ENCODE measurements at places on chromosomes 4 and X.

DNA sequence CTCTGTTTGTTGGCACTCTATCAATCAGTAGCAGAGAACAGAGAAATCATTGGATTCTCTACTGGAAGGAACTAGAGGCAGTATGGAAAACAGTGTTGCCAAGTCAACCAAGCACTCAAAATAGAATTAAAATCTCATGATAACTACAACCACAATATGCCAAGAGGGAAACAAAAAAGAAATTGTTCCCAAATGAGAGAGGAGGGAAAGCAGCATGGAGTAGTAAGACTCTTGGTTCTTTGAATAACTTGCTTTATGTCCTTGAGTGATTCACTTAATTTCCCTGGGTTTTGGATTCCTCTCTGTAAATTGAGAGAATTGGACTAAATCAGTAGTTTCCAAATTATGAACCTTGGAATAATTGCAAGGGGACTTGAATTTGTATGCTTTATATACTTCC lies 285.5 kb upstream of the ANKRD50 start:
- DNase-seq, result no peak

- no peak for DNase-seq
These were observed 293.2 kb downstream of the FBXO8 start for GRCh38 chr4:173990126-173990868.

GRCh38 chr4:44725726-44726037 lies 674 bp downstream of the GNPDA2 start:
- no peak for DNase-seq

GRCh38 chrX:11435568-11435967 lies 142.4 kb downstream of the AMELX start:
- DNase-seq, result no peak

- DNase-seq, result no peak
These were observed 14.6 kb downstream of the ATP10D start for GRCh38 chr4:47499700-47500099.

GRCh38 chr4:154126276-154126675 lies 337.4 kb upstream of the SFRP2 start:
- DNase-seq, result no peak

DNA sequence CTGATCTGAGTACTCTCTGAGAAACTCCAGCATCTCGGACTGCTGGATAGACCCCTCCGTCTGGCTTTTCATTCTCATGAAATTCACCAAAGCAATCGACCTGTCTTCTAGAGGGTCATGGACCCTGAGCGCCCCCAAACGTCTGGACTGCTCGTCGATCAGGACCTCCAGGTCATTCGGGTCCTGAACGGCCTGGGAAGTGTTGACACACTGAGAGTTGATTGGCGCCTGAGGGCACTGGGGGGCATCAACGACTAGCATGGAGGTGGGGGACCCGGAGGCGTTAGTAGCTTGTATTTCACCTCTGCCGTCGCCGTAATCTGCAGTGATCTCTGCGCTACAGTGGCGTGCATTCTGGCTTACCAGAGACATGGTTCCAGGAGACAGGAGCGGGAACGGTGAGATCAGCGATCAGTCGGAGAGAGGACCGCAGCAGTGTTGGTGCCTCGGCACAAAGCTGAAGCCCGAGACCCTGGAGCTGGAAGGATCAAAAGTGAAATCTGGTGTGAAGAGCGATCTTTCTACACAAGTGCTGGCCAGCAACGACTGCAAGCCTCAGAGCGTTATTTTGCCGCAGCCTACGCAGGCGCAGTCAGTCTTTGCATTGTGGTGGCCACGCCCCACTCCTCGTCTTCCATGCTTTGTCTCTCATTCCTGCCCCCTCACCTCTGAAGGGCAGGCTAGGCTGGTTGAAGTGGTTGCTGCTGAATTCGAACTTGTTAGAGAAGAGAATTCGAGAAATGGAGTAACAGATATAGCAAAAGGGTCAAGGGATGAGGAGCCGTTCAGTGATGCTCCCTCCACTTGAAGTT lies at the start of gene MAGEE2:
TSS of gene MAGEE2 (minus strand) at position 575 of the 812 bp plus-strand sequence. CDS start at position 372, 203 bp downstream.
- DNase-seq, result no peak

DNA sequence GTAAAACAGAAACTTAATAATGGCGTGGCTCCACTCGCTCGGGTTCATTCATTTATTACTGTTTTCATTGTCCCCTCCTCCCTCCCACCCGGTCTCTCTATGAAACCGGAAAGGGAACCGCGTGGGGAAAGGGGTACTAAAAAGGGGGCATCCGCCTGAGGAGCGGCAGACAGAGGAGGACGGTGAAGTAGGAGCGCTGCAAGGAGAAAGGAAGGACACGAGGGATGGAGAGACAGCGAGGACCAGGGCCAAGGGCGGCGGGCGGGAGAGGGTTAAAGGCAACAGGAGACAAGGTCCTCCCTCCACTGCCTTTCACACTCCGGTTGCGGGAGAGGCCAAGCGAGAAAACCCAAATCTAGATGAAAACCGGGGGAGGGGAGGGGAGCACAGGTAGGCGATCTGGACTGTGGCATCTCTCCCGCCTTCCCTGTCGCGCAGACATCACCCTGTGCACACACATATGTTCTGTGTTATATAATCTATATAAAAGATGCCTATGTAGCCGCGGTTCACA lies 829 bp downstream of the ELOVL6 start:
- DNase-seq, result peak; percentile 53

- no peak for DNase-seq
These were observed 10.9 kb upstream of the HSFX1 start for GRCh38 chrX:149762696-149763614.

DNA sequence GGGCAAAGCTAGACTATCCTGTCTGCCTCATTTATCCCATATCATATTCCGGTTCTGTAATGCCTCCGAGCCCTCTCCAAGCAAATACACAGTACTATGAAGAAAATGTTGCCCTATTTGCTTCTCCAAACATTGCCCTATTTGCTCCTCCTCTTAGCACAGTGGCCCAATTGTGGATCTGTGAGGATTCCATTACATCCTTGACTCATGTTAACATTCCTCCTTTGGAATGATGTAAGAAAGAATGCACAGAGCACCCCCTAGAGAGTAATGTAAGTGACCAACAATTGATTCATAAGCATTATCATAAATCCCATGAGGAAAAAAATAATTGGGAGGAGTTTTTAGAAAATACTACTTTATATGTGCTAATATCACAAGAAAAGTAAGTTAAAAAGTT lies 11.3 kb upstream of the BTC start:
- DNase-seq, result no peak

DNA sequence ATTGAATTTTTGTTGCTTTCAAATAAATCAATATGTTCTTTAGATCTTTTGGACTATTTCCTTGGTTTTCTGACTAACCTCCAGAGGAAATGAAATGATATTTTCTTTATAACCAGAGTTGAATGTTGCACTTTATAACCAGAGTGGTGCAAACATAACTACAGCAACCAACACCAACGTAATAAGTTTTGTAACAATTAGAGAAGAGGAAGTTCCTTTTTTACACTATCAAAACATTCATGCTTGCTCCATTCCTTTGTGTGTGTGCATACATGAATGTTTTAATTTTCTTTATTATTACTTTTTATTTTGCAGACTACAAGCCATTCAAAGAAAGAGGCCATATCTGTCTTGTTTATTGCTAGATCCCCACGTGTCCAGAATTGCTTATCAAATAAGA lies 193.0 kb upstream of the PPP3CA start:
- DNase-seq, result no peak

- DNase-seq, result no peak
These were observed 48.9 kb upstream of the GRID2 start for GRCh38 chr4:92254767-92255442.

DNA sequence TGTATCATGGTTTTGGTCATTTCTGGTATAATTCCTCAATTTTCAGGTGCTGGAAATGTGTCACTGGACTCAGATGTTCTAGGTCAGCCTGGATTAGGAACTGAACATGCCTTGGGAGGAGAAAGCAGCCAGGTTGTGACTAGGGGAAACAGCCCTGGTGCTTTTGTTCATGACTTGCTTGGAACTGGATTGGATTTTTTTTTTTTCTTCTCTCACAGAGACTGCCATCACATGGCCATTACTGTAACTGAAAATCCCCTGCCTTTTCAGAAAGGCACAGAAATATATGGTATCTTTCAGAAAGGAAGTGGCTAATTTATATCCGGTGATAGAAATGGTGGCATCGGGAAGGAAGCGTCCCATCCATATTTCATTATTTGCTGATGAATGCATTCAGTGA lies 34.6 kb downstream of the SEPTIN11 start:
- DNase-seq, result no peak
